H7 (cell line): ENCODE measurements at places on chromosomes 3 and 15. TPM values are rescaled to one million over a fixed set of nuclear protein-coding genes. Genes with fewer than 3 reads are reported as not detected.

PIGZ gene
- total RNA-seq: 0.55 and 1.2 TPM in 2 replicates

PCLAF gene
- total RNA-seq: 46.4 and 46.5 TPM in 2 replicates

FETUB gene
- total RNA-seq: not detected in 2 replicates

ZNF662 gene
- not detected in 2 replicates for total RNA-seq
